ENCODE measurements at places on chromosomes 12 and 14.

GRCh38 chr12:55743406-55744339 lies 751 bp downstream of the GDF11 start:
- no peak for DNase-seq

DNA sequence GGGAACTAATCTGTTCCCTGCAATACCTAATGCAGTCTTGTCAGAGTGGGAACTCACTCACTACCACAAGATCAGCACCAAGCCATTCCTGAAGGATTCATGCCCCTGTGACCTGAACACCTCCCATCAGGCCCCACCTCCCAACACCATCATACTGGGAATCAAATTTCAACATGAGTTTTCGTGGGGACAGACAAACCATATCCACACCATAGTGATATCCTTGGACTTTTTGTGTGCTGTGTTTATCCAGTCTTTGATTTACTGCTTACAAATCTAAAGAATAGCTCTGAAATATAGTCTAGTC lies 243.5 kb downstream of the FBXL14 start:
- no peak for DNase-seq

DNA sequence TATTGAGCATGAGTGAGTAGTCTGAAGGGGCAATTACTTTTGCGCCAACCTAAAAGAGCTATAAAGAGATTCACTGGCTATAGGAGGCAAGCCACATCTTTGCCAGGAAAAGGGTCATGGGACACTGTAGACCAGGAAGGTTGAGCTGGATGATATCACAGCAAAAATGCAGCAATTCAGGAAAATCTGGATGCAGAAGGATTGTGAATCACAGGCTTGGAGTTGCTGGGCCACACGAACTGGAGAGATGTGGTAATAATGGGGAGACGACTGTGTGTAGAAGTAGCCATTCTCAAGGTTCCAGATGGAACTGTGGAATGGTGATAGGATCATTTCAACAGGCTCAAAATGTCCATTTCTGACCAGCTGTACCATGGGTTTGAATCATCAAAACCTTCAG lies 151.4 kb upstream of the DAAM1 start:
- no peak for DNase-seq

- no peak for DNase-seq
Observed at GRCh38 chr12:52860102-52860823, 11.5 kb upstream of the KRT78 start.

DNA sequence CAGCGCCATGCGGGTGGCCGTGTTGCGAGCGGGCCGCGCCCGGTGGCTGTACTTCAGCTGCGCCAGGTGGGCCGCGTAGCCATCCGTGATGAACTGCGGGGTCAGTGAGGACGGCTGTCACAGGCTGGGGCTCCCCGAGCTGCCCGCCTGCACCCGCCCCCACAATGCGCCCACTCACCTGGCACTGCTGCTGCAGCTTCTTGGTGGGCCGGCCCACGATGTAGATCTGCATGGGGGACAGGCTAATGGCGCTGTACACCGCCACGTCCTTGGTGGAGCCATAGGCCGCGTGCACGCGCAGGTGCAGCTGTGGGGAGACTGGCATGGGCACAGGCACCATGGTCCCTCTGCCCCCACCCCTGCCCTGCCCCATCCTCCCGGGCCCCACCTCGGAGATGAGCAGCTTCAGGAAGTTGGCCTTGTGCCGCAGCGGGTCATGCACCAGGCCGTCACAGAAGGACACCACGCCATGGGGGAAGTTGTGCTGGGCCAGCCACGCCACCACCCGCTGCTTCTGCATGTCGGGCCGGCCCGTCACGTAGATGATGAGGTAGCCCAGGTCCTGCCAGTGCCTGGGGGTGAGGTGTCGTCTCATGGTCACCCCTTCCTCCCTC lies 5.9 kb downstream of the ARL6IP4 start:
- no peak for DNase-seq

DNA sequence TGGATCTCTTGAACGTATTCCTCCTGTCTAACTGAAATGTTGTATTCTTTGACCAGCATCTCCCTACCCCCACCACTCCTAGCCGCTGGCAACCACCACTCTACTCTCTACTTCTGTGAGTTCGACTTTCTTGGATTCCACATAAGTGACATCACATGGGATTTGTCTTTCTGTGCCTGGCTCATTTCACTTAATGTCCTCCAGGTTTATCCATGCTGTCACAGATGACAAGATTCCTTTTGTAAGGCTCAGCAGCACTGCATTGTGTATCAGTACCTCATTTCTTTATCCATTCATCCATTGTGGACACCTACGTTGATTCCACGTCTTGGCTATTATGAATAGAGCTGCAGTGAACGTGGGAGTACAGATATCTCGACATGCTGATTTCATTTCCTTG lies 10.5 kb downstream of the PRKAB1 start:
- DNase-seq: no peak

GRCh38 chr14:74891870-74892269 lies 10.2 kb downstream of the DLST start:
- DNase-seq: no peak

DNA sequence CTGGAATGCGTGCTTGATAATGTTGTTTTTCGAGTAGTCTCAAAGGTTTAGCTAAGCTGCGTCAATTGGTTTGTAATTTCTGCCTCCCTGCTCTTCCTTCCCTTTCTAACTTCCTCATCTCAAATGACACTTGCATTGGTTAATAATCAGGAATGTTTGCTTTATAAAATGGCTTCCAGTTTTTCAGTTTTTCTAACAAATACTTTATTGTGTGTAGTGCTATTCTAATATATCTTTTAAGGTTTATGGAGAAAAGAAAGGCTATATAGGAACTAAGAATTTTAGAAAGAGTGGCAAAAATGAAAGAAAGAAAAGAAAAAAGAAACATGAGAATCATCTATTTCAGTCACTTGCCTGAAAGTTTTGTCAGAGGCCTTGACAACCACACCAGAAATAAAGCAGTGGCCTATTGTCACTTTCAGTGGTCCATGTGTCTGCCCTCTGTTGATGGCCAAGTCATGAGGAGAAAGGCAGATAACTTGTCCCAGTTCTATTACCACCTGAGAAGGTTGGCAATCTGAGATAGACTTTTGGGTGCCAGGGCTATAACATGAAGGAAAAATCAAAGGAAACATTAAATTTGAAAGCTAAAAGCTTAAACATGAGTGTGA lies 221.9 kb upstream of the KITLG start:
- DNase-seq: no peak

DNA sequence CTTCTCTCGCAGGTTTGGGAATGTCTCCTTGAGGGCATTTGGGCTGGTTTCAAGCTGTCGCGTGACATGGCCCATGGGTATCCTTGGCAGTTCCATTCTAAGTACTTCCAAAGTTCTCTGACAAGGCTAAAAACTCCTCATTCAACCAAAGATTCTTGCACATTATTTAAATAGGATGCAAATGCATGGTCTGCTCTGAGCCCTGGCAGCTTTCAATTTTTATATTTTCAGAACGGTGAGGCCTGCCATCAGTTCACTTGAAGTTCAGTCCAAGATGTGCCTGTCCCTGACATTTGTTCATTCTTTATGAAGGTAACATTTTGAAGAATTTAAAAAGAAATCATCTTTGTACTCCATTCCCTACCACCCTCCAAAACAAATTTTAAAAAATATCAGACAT lies 160.0 kb downstream of the KCNA5 start:
- no peak for DNase-seq

- no peak for DNase-seq
Observed at GRCh38 chr14:102192840-102193502, 53.3 kb downstream of the WDR20 start.

DNA sequence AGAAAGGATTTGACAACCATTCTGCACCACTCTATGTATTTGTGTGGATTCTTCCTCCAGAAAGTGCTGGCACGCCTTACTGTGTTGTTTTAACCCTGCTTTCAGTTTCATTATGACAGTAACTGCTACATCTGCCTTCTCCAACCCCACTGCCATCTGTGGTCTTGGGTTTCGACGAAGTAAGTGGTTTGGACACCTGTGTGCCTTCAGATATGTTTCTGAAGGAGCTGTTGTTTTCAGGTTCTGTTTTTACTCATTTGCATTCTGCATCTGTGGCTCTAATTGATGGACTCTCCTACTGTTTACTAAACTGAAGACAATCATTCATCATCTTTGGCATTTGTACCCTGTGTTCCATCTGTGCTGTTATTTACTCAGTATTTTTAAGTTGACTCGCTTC lies 4.1 kb downstream of the TSHR start:
- DNase-seq: no peak

All from stimulated activated CD4-positive, alpha-beta T cell treated with anti-CD3 and anti-CD28 coated beads, TNF-alpha, amount 100 ng/mL, for 1 hour (primary cell).